DMS153 (cell line): ENCODE measurements at places on chromosomes 2 and 18.

DNA sequence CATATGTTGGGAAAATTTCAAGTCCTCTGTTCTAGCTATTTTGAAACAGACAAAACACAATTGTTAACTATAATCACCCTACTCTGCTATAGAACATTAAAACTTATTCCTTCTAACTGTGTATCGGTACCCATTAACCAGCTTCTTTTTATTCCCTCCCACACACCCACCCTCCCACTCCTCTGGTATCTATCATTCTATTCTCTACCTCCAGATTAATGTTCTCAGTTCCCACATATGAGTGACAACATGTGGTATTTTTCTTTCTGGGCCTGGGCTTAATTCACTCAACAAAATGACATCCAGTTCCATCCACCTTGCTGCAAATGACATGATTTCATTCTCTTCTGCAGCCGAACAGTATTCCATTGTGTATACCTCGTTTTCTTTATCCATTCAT is 43.3 kb downstream of the EXOC6B start:
- DNase-seq: no peak

GRCh38 chr18:23828426-23828825 is 139.2 kb downstream of the LAMA3 start:
- DNase-seq: peak; percentile 81

GRCh38 chr2:43762286-43762685 is 11.6 kb upstream of the DYNC2LI1 start:
- DNase-seq: no peak

- DNase-seq: no peak
Measured at GRCh38 chr2:624096-624495, 53.1 kb downstream of the TMEM18 start.

- no peak for DNase-seq
Measured at GRCh38 chr2:56248965-56249742, 65.4 kb downstream of the CCDC85A start.

GRCh38 chr2:124658373-124658772 is 633.3 kb downstream of the CNTNAP5 start:
- DNase-seq: no peak

- DNase-seq: no peak
Measured at GRCh38 chr2:68764806-68765311, 30.2 kb downstream of the ARHGAP25 start.
